Stimulated activated CD4-positive, alpha-beta T cell treated with anti-CD3 and anti-CD28 coated beads, Interleukin-4, amount 100 ng/mL, for 48 hours (primary cell): ENCODE measurements at places on chromosomes 13 and 19.

DNA sequence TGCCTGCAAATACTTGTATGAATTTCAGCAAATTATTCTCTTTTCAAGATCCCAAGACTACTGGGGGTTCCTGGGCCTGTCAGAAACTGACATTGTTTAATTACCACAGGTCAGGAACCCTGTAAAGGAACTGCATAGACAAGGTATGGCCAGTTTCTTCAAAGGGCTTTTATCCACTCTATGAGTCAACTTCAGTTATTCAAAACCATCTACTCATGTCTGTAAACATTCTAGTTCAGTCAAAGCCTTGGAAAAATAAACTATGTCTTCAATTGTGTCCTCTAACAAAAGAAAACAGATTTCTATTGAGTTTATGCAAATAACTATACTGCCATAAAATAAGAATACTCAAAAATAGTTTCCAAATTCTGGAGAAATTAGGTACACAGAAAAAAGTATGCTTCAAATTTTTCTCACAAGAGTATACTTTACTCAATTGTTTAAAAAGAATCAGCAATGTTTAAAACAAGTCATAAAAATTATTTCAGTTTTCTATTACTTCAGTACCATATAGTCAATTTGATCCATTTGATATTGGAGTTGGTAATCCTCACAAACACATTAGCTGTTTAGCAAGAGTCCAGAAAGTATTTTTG, 486.4 kb upstream of the PCDH20 start:
- DNase-seq = no peak

DNA sequence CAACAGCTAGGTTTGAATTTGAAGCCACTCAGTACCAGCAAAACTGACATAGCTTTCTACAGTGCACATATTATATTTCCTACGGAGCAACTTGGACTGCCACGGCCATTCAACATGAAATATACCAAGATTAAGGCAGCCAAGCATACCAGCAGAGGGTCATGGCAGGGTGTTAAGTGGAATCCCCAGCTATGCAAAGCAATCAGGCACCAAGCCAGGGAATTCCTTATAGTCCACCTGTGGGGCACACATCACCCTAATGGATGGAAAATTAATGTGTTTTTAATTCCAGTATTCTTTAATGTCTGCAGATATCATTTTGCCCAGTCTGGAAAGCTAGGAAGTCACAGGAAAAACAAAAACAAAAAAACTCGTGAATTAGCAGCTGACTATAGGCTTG, 1190.3 kb downstream of the EFNB2 start:
- no peak for DNase-seq

DNA sequence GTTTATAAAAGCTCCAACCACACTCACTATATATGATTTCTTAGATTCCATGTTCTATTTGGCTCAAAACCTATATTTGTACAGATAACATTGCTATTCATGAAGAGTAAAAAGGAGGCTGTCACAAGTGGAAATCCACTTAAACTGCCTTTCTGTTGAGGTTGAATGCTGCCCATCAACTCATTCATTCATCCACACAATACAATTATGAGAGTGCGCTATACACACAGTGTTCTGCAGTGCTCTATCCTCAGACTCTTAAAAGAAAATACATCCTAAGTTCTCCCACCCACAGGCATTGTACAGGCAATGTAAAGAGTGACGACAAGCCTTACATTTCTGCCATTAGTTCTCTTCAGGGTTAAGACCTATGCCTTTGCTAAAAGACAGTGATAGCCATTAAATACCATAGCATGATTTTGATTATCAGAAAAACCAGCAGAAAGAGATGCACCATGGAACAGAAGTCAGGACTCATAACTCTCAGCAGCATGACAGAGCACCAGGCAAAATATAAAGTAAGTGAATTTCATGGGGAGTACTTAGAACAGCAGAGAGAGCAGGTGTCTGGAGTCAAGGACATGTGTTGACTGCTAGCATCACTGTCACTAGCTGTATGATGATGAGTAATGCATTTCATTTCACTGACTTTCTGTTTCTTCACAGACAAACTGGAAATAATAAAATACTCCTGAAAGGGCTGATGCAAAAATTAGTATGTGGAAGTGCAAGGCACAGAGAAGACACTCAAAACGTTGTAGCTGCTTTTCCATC, 218.0 kb downstream of the RBM26 start:
- no peak for DNase-seq

- no peak for DNase-seq
These were observed 90.8 kb downstream of the IPO5 start for GRCh38 chr13:98044301-98044700.

DNA sequence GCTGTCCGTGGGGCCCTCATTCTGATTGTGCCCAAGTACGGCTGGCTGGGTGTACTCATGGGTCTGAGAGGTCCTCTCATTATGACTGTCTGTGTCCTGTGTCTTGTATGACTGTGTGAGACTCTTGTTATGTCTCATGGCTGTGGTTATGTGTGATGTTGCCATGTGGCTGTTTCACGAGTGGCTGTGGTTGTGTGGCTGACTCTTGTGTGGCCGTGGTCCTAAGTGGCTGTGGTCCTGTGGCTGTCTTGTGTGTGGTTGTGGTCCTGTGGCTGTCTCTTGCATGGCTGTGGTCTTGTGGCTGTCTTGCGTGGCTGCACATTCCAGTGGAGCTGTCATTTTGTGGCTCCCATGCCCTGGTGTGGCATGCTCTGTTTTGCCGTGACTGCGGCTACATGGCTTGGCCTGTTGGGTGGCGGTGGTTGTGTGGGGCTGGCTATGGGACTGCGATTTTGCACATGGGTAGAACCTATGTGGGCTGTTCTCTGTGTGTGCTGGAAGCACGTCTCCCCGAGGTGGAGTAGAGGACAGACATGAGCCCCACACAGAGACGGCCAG, 2.5 kb downstream of the LYL1 start:
- peak; percentile 52 for DNase-seq

GRCh38 chr13:67742478-67742877, 512.3 kb upstream of the PCDH9 start:
- no peak for DNase-seq

DNA sequence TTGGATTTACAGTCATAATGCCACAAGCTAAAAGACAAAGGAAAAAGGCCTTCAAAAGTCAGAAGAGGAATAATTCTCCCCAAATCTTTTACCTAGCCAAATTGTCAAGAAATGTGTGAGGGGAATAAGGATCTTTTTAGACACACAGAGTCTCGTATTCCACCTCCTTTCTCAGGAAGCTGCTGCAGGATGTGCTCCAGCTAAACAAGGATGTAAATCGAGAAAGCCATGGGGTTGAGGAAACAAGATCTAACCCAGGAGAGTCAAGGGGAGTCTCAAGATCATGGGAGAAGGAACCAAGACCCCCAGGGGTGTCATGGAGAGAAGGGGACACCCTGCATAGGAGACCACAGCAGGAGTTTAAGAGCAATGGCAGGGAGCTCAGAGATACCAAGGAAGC, 147.4 kb downstream of the KDM4B start:
- no peak for DNase-seq

- peak; percentile 26 for DNase-seq
These were observed 32.7 kb downstream of the KDM4B start for GRCh38 chr19:5001615-5002014.

GRCh38 chr19:42538841-42539709, 10.8 kb upstream of the CEACAM1 start:
- no peak for DNase-seq

- no peak for DNase-seq
These were observed 627.8 kb upstream of the SLC10A2 start for GRCh38 chr13:103694033-103694432.

GRCh38 chr13:32047088-32047487, 15.5 kb downstream of the FRY start:
- no peak for DNase-seq

DNA sequence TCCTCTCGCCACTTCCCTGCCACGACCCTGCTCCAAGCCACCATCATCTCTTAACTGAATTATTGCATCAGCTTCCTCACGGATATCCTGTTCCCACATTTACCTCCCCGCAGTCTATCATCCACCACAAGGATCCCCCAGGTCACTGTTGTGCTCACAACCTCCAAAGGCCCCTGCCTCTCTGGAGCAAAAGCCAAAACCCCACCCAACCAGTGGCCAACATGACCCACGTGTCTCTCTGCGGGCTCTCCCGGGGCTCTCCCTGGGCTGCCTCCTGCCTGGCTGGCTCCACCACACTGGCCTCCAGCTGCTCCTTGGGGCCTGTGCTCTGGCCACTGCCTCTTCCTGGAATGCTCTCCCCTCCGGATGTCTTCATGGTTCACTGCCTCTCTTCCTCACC, 809.3 kb downstream of the UQCRFS1 start:
- DNase-seq = no peak

- DNase-seq = no peak
These were observed 539.2 kb upstream of the PCDH9 start for GRCh38 chr13:67769063-67769986.

DNA sequence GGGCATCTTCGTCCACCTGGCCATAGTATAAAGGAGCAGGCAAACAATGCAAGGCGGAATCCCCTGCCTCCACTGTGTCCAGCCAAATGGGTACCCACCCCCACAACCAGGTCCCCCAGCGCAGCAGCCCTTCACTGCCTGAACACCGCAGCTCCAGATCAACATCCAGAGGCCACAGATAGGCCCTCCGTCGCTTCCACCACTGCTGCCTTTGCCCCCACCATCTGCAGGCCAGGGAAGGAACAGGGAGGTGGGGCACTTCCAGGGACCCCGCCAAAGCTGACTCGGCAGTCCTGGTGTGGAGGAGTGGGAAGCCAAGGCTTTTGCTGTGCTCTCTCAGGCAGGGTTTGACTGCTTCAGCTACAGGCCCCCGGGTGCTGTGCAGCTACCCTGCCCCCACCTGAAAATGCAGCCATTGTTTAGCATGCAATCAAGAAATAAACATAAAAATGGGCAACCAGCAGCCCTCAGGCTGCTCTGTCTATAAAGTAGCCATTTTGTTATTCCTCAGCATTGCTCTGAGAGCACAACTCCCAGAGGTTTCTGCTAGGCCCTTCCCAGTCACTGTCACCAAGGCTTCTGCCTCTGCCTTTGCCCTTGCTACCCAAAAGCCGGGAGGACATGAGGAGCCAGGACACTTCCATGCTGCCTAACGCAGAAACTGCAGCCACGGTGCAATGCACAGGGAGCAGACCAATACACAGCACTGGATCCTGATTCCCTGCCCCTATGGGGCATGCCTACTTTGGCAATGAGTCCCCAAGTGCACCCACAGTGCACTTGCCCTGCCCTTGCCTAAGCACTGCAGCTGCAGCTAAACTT, 733.2 kb upstream of the KLHL1 start:
- DNase-seq = no peak

GRCh38 chr13:26485288-26485687, 72.2 kb upstream of the WASF3 start:
- DNase-seq = no peak

- no peak for DNase-seq
These were observed 22.1 kb upstream of the WDFY2 start for GRCh38 chr13:51562011-51562671.

GRCh38 chr13:110398564-110399507, 91.8 kb downstream of the COL4A2 start:
- DNase-seq = no peak

- no peak for DNase-seq
These were observed 19.9 kb downstream of the LMTK3 start for GRCh38 chr19:48491793-48492123.

DNA sequence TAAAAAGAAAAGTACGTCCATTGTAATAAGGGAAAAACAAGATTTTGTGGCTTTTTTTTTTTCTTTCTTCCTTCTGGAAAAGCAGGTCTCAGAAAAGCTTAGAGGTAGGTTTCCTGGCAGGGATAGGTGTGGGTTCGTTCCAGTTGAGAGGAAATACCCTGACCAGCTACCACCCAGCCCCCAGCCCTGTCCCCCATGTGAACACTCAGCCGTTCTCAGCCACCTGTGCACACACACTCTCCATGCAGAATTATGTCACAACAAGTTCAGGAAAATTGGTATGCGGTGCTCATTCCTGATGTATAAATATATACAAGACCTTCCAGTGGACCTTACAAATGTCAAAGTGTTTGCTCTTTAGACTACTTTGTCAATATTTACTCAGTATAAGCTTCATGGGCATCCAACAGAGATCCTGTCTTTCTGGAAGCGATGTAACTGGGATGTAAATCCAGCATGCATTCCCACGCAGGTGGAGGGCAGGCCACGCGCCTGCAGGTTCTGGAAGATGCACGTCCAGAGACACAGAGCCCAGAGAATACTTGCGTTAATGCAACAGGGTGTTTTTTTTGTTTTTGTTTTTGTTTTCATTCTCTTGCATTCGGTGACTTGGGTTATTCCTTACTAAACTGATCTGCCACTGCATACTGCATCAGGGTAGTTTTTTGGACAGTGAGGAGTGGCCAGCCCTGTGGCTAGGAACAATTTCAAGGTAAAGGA, 68.8 kb downstream of the TSHZ3 start:
- DNase-seq = no peak

GRCh38 chr19:8367327-8368001, 3.5 kb downstream of the ANGPTL4 start:
- no peak for DNase-seq

GRCh38 chr13:40583738-40584137, 82.7 kb downstream of the FOXO1 start:
- no peak for DNase-seq

DNA sequence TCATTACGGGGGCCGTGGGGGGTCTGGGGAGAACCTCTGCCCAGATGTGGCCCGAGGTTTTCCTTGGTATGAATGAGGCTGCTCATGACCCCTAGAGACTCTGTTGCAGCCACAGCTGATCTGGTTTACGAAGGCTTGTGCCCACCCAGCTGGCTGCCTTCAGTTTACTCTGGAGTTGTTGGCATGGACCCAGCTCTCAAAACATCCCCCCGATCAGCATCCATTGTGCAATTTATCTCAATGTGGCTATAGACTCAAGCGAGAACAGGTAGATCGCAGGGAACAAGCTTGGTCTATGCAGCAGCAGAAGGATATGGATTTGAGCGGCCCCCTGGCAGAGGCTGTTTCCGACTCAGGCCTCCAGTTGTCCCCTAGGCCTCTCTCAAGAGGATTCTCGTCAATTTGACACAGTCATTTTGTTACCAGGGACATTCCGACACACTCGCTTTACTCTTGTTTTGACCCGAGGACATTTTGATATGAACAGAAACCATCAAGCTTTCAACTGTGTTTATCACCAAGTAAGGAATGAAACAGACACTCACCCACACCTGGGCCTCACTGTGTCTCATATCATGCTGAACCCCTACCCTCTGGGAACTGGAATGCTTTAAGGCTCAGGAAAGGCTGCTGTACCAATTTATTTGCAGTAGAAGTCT, 161.5 kb downstream of the KATNAL1 start:
- peak; percentile 49 for DNase-seq

GRCh38 chr13:33757713-33758112, 60.2 kb upstream of the RFC3 start:
- no peak for DNase-seq

DNA sequence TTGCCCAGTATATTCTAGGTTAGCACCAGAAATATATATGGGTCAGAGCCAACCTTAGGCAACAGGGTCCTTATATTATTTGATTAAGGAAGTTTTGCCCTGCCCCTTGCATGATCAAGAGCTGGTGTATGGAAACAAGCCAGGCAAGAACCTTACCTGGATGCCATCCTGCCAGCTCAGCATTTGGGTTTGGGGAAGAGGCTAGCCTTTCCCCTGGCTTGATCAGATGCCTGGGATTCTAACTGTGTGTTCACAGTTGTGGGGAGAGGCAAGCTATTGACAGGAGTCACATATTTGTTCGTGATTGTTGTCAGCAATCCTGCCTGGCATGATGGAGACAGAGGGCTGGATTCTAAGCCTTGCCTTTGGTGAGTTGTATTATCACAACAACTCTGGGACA, 260.0 kb upstream of the DACH1 start:
- no peak for DNase-seq

- peak; percentile 12 for DNase-seq
These were observed 32.2 kb downstream of the GP6 start for GRCh38 chr19:55005684-55006488.
